ENCODE measurements at places on chromosomes 5 and 9.

- no peak for DNase-seq
Observed at GRCh38 chr9:68825762-68826472, 120.9 kb downstream of the PIP5K1B start.

GRCh38 chr9:127183814-127184582 lies 61.6 kb upstream of the ANGPTL2 start:
- no peak for DNase-seq

DNA sequence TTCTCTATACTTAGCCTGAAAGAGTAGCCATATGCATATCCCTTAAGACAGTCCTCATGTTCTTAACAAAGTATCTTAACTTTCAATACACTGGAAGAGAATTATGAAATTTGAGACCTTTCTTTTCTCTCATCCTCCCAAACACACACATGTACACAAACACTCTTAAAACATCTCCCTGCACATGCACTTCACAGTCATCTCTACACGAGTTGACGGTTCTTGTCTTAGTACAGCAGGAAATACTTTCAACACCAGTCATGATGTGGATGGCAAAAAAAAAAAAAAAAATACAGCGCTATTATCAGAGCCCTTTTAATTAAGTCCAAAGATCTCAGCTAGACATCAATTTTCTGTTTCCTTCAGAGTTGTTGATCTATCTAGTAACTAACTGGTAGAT lies 43.6 kb upstream of the PCSK1 start:
- DNase-seq: no peak

DNA sequence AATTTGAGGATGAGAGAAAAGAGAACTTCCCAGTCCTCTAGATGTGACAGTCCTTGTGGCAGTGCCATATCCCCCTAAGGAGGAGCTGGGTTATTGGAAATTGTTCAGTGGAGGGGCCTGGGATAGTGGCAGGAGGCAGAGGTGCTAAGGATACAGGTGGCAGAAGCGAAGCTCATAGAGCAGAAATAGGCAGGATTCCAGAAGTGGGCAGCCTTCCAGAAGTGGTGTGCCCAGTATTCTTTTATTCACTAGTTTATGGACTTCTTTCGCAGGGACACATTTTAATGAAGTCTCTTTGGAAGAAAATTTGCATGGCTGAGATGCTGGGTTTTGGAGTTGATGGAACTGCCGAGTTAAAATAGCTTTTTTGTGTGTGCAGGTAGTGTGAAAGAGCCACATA lies 6.8 kb downstream of the PIK3R1 start:
- DNase-seq: no peak

- no peak for DNase-seq
Observed at GRCh38 chr5:14143546-14143840, 351 bp downstream of the TRIO start.

GRCh38 chr5:81269751-81270393 lies 31.5 kb upstream of the ZCCHC9 start:
- DNase-seq: no peak

DNA sequence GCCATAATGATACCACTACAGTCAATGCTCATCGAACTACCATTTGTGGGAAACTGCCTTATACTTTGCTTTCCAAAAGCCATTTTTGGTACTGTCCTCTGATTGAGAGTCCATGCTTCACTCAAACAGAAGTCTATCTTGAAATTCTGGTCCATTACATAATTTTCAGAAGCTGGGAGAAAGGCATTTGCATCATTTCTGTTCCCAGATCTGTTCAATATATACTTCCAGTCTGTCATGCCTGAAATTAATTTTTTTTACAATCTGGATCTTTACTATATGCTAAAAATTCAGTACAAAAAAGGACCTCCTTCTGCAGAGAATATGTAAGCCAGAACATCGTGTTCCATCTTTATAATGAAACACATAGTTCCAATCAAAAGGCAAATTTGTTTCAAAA lies 528.9 kb upstream of the MEF2C start:
- DNase-seq: no peak

DNA sequence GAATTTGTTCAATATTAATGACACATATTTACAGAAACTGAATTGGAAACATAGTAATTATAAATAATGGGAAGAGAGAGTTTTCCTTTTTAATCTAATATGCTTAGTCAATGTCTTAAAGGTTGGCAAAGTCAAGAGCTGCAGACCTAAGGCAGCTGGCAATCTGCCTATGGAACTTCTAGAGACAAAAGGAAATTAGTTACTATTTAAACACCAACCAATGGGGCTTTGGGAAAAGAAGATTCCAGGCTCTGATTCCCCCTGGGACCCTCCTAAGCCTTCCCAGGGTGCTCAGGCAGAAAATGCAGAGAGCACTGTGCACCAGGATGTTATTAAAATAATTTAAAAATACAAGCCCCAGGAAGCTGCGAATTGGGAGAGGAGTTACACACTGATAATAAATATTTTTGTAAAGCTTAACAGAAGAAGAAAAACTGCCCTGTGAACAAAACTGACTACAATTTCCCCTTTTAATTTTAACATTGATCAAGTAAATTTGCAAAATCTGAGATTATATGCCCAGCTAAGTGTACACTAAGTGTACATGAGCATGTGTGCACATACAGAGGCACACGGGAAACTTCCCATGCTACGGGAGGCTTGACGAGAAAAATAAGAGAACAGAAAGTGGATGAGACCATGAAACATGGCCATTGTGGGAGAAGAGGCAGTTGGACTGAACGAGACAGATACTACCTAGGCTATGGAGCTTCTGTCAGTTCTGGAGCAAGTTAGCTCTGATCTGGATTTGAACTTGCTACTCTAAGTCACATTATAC lies 77.4 kb upstream of the ADAMTS16 start:
- no peak for DNase-seq

- no peak for DNase-seq
Observed at GRCh38 chr9:942805-943580, 33.5 kb upstream of the DMRT3 start.

GRCh38 chr9:132548751-132549640 lies 33.4 kb upstream of the BARHL1 start:
- no peak for DNase-seq

GRCh38 chr5:6715271-6715670 lies 2.0 kb downstream of the TENT4A start:
- no peak for DNase-seq

- DNase-seq: no peak
Observed at GRCh38 chr5:170782438-170782837, 1.1 kb upstream of the GABRP start.

GRCh38 chr5:19886123-19886917 lies 101.7 kb downstream of the CDH18 start:
- DNase-seq: no peak

- no peak for DNase-seq
Observed at GRCh38 chr5:89668821-89669220, 740.7 kb downstream of the CETN3 start.

- no peak for DNase-seq
Observed at GRCh38 chr5:159041444-159042198, 58.1 kb downstream of the EBF1 start.

DNA sequence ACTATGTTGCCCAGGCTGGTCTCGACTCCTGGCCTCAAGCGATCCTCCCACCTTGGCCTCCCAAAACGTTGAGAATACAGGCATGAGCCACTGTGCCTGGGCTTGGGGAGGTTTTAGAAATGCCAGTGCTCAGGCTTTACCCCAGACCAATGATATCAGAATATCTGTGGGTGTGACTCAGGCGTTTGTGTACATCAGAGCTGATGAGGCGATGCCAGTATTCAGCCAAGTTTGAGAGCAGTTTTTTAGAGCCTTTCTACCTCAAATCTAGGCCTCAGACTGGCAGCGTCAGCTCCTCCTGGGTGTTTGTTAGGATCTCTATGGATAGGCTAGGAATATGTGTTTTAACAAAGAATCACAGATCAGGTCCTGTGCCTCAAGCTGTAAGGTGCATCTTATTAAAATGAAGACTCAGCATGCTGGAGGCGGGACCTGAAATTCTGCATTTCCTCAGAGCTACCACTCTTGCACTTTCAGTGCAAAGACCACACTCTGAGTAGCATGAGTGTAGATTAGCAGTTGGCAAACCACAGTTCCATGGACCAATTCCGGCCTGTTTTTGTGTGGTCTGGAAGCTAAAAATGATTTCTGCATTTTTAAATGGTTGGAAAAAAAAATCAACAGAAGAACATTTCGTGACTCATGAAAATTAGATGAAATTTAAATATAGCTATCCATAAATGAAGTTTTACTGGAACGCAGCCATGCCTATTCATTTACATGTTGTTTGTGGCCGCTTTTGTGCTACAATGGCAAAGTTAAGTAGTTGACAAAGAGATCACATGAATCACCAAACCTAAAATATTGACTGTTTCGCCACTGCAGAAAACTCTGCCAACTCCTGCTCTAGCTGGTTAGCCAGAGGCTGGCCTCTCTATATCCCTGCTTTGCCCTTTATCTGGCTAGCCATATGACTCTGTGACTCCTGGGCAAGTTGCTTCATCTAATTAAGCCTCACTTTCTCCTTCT lies 92.2 kb downstream of the KLF4 start:
- no peak for DNase-seq

DNA sequence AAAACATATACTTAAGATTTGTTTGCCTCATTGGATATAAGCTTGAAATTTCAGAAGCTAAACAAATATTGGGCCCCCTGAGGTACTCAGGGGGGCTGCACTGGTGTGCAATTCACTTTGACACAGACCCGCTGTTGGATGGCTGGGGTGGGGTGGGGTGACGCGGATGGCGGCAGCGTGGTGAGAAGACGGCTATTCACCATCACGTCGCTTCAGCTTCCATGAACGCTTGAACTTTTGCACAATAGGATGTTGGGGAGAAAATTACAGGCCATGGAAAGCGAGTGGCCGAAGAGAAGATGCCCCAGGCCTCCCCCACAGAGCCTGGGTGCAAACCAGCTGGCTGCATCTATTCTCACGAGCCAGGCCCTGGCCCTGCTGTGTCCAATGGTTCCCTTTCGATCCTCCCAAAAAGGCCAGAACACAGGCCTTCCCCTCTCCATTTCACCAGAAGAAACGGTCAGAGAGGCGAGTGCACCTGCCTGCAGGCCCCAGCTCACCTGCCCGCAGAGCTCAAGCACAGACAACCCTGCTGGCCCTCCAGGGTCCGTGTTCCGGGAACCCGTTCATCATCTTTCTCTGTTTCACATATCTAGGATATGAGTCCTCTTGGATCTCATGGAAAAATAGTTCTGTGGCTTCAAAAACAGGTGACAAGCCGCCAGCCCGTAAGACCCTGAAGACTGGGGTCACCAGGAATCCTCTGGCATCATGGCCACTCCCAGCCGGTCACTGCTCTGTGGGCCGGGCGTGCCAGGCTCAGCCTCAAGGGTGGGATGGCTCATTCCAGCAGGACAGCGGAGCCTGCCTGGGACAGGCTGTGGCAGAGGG lies 46.8 kb upstream of the SARDH start:
- no peak for DNase-seq

- no peak for DNase-seq
Observed at GRCh38 chr5:153783362-153783658, 255.4 kb downstream of the FAM114A2 start.

DNA sequence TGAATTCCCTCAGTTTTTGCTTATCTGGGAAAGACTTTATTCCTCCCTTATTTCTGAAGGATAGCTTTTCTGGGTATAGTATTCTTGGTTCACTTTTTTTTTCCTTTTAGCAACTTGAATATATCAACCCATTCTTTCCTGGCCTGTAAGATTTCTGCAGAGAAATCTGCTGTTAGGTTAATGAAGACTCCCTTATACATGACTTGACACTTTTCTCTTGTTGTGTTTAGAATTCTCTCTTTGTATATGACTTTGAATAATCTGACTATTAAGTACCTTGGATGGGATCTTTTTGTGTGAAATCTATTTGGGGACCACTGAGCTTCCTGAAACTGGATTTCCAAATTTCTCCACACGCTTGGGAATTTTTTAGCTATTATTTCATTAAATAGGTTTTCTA lies 55.0 kb upstream of the CDK5RAP2 start:
- DNase-seq: no peak

- no peak for DNase-seq
Observed at GRCh38 chr9:89440548-89440947, 57.4 kb downstream of the SEMA4D start.

DNA sequence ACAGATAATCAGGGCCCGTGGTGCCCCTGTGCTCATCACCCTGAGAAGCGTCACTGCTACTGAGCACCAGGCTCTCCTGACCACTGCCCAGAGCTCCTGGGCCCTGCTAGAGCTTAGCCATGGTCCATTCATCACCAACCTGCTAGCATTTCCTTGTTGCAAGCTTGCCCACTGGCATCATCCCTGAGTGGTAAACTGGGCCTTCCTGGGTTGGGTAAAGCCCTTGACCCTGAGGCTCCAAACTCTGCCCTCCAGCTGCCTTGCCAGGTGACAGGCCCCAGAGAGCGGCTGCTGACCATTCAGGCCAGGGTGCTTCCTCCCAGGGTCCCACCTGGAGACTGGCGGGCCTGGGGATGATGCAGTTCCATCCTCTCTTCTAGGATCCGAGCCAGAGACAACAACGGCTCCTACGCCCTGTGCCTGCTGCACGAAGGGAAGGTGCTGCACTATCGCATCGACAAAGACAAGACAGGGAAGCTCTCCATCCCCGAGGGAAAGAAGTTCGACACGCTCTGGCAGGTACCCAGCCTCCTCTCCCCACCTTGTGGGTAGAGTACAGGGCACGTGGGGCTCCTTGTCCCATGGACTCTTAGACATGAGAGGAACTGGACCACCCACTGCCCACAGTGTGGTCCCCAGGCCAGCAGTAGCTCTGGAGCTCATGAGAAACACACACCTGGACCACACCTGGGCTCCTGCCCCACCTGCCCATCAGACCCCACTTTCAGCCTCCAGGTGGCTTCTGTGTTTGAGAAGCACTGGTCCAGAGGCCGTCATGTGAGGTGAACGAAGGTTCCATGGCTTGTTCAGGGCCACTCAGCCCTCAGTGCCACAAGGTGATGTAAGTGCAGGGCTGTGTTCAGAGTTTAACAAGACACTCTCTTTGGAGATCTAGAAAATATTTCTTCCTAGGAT lies 60.5 kb downstream of the SYK start:
- DNase-seq: no peak

GRCh38 chr5:177220576-177220975 lies 82.9 kb downstream of the RAB24 start:
- DNase-seq: no peak

DNA sequence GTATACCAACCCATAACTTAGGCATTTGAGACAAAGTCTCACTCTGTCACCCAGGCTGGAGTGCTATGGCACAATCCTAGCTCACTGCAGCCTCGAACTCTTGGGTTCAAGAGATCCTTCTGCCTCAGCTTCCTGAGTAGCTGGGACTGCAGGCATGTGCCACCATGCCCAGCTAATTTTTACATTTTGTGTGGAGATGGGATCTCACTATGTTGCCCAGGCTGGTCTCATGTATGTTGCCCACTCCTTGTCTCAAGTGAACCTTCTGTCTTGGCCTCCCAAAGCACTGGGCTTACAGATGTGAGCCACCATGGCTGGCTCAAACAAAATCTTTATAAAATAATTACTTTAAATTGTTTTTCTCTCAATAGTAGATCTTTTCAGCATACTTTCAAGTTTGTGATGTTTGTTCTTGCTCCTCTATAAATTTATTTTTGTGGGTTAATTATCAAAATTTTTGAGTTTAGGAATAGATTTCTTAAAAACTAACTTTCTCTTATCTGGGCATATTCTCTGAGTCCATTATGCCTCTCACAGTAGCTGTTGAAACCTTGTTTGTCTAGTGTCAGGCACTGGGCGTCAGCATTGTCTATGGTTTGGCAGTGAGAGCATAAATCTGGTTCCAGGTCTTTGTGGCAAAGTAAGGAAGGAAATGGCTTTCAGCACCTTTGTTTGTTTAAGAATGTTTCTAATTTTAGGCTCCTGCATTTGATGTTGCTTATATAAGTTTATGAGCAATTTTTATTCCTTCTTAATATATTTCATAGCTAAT lies 38.7 kb downstream of the NLN start:
- DNase-seq: no peak

- DNase-seq: no peak
Observed at GRCh38 chr9:115024925-115025535, 92.9 kb downstream of the TNC start.

- DNase-seq: no peak
Observed at GRCh38 chr9:119412399-119412798, 43.2 kb upstream of the BRINP1 start.
